ENCODE measurements at places on chromosomes 1 and 21.

- DNase-seq = no peak
Observed at GRCh38 chr1:26530410-26530894, 891 bp downstream of the RPS6KA1 start.

DNA sequence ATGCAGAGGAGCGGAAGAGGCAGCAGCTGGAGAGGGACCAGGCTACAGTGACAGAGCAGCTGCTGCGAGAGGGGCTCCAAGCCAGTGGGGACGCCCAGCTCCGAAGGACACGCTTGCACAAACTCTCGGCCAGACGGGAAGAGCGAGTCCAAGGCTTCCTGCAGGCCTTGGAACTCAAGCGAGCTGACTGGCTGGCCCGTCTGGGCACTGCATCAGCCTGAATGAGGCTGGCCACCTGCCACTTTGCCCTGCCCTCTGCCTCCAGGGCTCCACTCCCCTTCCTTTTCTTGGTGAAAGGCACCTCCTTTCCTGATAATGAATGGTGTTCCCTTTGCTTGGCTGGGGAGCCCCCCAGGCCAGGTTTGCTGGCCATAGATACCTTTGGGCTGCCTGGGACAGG is 3.3 kb upstream of the HMGN2 start:
- DNase-seq = no peak

- DNase-seq = no peak
Observed at GRCh38 chr1:248416226-248416625, 13.4 kb downstream of the OR2T1 start.

GRCh38 chr1:246270236-246270635 is 236.8 kb downstream of the SMYD3 start:
- DNase-seq = no peak

- no peak for DNase-seq
Observed at GRCh38 chr1:219126377-219126776, 47.3 kb upstream of the LYPLAL1 start.

- DNase-seq = no peak
Observed at GRCh38 chr21:42312626-42313104, 2.5 kb downstream of the TFF3 start.

DNA sequence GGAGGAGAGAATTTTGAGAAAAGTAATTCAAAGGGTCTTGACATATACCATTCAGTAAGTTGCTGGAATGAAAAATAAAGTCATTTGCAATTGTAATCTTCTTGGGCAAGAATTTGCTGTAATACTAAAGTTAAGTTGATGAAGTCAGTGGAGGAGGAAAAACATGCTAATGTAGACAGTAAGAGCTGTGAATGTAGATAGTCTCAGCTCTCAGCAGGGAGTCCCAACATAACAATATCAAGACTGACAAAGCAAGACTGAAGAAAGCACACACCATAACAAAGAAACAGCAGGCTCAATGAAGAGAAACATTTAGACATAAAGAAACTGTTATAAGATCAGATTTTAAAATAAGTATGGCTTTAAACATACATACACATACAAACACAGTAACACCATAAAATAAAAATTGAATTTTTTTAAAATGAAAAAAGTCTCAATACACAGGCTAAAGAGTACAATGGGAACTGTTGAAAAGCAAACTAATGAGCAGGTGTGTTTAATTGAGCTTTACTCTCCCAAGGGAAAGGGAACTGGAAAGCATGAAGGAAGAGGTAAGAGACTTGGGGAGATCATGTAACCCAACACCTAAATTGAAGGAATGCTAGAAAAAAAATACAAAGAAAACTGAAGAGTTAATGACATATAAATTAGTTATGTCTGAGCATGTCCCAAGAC is 336.3 kb upstream of the NCAM2 start:
- DNase-seq = no peak

DNA sequence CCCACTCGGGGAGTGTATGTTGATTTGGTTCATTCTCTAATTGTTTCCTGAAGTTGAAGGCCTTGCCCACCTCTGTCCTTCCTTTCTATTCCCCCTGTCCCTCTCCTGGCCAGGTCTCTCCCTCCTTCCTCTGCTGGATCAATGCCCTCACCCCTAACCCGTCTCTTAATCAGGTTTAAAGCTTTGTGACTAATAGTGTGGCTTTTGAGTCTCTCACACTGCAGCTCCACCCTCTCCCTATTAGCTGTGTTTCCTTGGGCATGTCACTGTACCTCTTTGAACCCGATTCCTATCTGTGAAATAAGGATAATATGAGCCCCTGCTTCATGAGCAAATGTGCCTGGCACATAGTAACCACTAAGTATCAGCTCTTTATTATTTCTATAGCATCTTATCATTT is 20.5 kb downstream of the AHDC1 start:
- no peak for DNase-seq

DNA sequence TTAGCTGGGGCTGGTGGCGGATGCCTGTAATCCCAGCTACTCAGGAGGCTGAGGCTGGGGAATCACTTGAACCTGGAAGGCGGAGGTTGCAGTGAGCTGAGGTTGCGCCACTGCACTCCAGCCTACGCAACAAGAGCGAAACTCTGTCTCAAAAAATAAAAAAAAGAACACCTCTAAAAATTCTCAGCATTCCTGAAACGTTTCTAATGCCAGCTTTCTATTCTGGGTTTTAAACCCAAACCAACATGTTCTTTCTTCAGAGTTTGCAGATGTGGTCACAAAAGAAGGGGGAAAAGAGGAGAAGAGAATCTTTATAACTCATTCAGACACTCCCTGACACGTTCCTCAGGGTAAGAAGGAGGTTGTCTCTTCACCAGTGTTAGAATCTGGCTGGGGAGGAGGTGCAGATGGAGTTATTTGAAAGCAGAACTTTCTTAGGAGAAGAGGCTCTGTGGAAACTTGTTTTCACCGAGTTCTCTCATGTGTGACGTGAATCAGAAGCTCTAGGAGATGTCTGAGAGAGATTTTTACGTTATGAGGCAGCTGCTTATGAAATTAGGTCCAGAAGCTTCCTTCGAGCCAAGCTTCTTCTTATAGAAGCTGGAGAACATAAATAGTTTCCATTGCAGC is 17.8 kb upstream of the CNR2 start:
- no peak for DNase-seq

DNA sequence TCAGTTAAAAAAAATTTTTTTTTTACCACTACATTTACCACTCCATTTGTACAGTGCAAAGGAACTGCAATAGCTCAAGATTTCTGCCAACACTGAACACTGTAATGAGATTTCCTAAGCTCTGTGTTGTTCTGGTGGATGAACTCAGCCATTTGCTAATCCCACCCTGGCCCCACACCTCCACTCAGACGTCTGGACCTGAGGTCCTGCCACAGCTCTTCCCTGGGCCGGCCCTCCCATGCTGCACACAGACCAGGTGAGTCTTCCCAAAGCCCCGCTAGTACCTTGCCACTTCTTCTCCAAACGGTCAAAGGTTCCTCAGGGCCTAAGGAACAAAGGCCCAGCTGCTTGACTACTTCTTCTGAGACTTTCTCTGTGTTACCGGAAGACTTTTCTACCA is 56.4 kb downstream of the SLC45A1 start:
- no peak for DNase-seq

GRCh38 chr1:158203693-158204457 is 23.2 kb downstream of the CD1D start:
- no peak for DNase-seq

DNA sequence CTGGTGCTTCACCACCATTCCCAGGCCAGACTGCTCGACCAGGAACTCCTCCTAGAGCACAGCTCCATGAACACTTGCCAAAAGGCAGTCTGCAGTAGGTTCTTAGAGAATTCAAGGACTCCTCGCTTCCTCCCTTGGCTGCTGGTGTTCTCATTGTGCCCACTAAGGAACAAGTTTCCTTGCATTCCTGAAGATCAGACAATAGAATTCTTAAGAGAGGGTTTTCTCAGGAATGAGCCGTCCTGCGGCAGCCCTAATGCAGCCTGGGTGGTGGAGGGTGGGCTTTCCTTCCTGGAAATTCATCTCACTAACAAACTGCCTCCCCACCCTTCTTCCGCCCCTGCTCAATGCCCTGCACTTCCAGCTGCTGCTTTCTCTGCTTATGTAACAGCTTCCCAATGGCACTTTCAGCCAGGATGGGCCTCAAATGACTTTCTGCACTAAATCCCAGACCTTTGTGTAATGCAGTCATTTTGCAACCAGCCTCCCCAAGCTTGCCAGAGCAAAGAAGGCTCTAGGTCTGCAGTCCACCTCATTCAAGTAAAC is 287.9 kb downstream of the PLPP3 start:
- no peak for DNase-seq

- no peak for DNase-seq
Observed at GRCh38 chr1:3345792-3346191, 108.7 kb upstream of the ARHGEF16 start.

DNA sequence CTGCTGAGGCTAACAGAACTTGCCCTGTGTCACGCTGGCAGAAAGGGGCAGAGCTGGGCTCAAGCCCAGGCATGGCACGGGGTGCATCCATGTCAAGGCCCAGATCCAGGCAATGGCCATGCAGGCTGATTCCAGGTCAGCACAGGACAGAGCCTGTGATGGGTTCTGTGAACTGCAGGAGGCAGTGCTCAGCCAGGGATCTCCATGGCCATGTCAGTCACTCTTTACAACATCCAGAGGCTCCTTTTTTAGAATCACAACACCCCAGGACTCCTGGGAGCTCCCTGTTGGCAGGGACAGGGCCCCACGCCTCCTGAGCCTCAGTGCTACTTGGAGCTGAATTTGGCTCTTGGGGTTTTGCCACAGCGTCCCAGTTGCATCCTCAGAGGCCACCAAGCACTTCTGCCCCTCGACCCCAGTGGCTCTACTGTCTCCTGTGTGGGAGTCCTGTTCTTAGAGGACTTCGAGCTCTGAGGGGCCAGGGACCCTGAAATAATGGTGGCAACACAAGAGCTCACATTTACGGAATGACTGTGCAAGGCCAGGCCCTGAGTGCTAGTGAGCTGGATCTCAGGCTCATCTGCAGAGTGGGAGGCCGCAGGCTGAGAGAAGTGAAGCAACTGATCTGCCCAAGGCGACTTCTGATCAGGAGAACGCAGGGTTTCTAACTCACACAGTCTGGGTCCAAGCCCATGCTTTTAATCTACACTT is 211.5 kb downstream of the TRABD2B start:
- DNase-seq = no peak

- no peak for DNase-seq
Observed at GRCh38 chr1:37947364-37947763, 511 bp upstream of the INPP5B start.

DNA sequence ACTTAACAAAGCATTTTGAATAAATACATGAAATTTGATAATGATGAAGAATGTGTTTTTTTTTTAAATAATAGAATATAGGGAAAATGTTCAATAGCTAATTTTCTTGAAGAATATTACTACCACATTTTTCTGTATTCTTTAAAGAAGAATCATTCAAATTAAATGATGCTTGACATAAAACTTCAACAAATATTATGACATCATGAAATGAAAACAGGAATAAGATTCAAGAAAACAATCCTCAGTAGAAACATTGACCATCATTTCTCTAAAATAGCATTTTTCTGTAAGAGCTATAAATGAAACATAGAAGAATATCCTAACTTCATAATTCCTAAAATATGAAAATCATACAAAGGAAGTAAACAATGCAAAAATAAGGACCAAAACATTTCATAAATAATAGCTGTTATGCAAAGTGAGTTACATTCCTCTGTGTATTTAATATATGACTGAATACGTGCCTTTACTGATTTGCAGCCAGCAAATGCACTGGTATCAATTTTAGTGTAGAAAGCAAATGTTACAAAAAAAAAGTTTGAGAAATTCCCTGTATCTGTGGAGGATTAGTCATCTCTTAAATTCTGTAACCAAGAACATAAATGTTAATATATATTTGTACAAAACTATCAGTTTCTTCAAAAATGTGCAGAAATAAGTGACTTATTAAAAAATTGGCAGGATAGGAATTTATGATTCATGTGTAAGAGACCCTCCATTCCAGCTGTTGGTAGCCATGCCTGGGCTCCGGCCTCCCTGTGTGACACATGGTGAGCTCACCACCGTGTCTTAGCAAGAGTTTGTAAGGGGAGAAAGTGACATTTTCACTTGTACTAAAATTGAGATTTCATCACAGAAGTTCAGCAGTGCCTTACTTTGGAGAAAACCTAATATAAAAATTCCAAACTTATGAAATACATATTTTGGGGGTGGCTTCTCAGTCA is 15.0 kb upstream of the PTPN14 start:
- no peak for DNase-seq

All from stimulated activated CD8-positive, alpha-beta memory T cell treated with anti-CD3 and anti-CD28 coated beads, Interleukin-2, amount 100 ng/mL, for 1 hour (primary cell).